Stimulated activated CD4-positive, alpha-beta T cell treated with anti-CD3 and anti-CD28 coated beads, TNF-alpha, amount 100 ng/mL, for 48 hours (primary cell): ENCODE measurements at places on chromosomes 7 and 10.

DNA sequence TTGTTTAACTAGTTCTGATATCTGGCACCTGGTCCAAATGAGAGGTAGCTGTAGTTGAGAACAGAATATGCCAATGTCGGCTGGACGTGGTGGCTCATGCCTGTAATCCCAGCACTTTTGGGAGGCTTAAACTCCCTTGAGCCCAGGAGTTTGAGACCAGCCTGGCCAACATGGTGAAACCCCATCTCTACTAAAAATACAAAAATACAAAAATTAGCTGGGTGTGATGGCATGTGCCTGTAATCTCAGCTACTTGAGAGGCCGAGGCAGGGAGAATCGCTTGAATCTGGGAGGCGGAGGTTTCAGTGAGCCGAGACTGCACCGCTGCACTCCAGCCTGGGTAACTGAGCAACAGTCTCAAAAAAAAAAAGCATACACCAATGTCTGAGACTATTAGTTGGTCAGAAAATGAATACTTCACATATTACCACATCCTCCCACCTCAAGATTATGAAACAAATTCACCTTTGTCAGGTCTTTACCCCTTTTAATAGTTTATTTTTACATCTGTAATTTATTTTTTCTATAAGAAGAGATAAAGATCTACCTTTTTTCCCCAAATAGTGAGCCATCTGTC, 38.8 kb downstream of the EPC1 start:
- DNase-seq = no peak

GRCh38 chr10:26219676-26220075, 3.1 kb downstream of the GAD2 start:
- no peak for DNase-seq

- DNase-seq = no peak
These were observed 66.6 kb downstream of the CUBN start for GRCh38 chr10:17062955-17063484.

GRCh38 chr7:620056-620455, 100.4 kb upstream of the PDGFA start:
- no peak for DNase-seq

GRCh38 chr10:93261961-93262610, 188.4 kb downstream of the CYP26A1 start:
- no peak for DNase-seq

- no peak for DNase-seq
These were observed 189.3 kb downstream of the MAD1L1 start for GRCh38 chr7:2043316-2044039.

DNA sequence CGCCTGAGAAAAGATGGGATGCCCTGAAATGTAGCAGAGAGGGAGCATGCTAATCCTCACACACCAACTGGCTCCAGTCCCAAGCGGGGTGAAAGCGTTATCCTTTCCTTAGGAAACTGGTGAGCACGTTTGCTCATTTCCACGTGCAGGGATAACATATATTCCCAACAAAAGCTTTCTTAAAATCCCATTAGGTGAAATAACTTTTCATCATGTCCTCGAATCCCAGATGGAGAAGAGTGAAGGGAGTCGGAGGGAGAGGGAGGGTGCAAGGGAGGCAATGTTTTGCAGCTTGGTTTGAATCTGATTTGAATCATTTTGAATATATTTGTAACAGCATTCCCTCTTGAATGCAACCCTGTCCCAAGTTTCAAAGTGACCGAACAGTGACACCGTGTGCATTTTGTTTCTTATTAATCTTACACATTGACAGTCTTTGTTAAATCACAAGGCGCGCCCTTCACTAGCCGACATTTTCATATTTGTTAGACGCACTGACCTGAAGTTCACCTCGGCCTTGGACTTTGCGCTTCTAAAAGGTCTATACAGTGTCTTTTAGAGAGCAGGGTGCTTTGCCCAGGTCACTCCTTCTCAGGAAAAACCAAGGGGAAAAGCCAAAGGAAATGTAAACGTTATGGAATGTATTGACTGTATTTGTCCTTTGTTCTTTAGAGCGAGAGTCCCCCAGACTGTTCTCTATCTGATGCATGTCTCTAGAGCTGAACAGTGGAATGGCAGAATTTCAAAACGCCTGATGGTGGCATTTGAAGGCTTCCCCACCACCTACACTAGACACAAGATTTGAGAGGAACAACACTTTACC, 3.1 kb upstream of the HOXA4 start:
- DNase-seq = no peak

- DNase-seq = no peak
These were observed at the start of gene CPED1 for GRCh38 chr7:120988591-120989256. TSS of gene CPED1 (plus strand) at chr7:120988711. CDS start at chr7:120989622, 911 bp downstream.

GRCh38 chr10:50990568-50991455, 83.5 kb upstream of the PRKG1 start:
- no peak for DNase-seq

GRCh38 chr10:96512524-96513304, 1.0 kb downstream of the TLL2 start:
- no peak for DNase-seq

DNA sequence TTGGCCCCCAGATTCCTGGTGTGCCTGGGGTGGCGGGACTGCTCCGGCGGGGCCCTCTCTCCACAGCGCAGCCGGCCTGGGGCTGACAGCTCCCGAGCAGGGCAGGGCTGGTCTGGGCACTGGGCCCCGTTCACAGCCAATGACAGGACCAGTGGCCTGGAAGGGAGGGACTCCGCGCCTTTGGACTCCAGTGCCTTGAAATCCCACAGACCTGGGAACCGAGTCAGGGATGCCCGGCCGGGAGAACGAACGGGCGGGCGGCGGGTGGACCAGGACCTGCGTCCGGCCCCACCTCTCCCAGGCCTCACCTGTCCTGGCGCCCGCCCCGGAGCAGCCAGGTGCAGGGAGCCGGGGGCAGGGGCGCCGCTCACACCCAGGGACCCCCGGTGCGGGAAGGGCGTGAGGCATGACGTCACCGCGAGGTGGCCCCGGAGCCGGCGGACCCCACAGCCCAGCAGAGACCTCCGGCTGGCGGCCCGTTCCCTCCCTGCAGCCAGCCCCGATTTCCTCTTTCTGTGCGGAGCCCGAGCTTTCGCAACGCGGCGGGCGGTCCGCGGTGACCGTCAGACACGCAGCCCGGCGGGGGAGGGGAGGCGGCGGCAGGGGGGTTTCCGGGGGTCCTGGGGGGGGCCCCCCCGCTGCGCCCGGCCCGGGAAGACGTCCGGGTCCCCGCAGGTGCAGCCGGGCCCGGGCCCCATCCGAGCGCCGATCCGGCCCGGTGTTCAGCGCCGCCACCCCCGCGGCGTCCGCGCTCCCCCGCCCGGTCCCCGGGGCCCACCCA, 743 bp downstream of the ADAP1 start:
- no peak for DNase-seq

DNA sequence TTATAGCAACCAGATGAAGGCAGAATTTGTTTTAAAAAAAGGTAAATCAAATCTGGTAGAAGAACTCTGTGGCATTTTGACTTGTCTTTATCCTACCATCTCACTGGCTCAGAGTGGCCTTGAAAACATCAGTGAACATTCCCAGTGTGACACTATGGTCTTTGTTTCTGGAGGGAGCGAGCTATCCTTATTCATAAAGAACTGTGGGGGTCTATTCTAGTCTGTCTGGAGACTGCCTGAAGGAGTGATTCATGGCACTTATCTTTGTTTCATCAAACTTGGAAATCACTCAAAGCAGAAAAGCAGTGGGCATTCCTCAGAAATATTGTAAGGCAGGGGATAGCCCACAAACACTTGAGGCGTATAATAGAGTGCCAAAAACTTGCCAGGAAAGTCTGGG, 719.1 kb downstream of the PCDH15 start:
- DNase-seq = no peak

DNA sequence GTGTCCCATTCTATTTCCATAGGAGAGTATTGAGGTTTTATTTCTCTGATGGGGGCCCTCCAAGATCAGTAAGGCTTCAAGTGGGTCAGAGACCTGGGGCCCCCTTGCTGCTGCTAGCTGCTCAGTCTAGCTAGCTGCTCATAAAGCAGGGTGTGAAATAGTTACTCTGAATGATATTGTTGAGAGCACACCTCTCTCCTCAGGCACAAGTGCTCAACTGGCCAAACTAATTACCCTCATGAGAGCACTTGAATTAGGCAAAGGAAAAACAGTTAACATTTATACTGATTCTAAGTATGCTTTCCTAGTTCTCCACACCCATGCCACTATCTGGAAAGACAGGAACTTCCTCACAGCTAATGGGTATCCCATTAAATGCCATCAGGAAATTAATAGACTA, 5.4 kb upstream of the SFTPA1 start:
- no peak for DNase-seq

GRCh38 chr10:31749981-31750840, 178.4 kb downstream of the ARHGAP12 start:
- DNase-seq = no peak

DNA sequence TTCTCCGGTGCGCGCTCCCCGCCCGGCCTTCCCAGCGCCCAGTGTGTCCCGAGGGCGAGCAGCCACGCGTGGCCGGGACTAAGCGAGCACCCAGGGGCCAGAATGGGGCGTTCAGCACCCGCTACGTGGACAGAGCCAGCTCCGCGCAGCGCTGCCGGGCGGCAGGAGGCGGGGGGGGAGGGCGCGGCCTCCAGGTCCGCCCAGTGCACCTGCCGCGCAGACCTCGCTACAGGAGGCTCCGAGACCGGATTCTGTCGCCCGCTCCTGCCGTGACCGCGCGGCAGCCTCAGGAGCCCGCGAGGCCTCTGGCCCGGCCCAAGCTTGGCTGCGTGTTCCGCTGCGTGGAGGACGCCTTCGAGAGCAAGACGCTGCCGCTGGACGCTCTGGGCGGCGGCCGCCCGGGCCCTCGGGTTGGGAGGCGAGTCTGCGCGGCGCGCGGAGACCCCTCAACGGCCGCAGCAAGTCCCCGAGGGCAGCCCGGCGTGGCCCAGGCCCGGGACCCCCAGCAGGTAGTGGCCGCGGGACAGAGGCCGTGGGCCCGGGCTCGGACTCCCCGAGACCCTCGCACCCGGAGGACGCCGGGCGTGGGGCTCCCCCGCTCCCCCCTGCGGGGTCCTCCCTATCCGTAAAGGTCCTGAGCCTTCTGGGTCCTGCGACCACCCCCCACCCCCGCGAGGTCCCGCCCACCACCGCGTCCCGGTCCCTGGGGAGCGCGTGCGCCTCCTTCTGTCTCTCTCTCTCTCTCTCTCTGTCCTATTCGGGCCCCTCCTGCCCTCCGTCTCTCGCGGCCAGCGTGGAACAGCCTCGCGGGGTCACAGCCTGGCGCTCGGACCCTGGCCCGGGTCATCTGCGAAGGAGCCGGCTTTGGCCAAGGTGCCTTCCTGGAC, 904 bp upstream of the DPYSL4 start:
- DNase-seq = no peak

GRCh38 chr7:47724335-47724982, 142.5 kb upstream of the TNS3 start:
- DNase-seq = no peak

DNA sequence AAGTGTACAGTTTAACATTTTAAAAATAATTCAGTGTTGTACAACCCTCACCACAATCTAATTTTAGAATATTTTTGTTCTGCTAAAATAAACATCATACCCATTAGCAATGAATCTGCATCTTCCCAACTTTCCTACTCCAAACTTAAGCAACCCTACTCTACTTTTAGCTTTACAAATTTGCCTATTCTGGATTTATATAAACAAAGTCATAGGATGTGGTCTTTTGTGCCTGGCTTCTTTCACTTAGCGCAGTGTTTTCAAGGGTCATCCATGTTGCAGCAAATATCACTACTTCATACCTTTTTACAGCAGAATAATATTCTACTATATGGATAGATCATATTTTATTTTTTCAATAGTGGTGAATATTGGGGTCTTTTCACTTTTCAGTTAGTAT, 18.9 kb downstream of the CALML3 start:
- no peak for DNase-seq

DNA sequence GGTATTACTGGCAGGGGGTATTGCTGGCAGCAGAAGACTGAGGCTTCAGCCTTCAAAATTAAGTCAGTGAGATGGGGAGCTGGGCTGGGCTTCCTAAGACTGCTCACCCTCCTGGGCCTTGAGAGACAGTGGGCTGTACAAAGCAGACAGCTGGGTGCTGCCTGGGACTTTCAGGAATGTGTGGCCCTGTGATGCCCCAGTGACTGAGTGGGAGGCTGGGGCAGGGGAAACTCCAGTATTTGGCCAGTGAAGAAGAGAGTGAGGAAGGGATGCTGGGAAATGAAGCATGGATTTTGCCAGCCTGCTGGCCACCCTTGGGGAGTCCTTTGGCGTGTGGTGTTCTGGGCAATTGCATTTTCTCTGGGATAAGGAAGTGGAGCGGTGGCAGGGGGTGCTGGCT, 442 bp downstream of the ANKRD2 start:
- no peak for DNase-seq

GRCh38 chr7:135362871-135363270, 129.2 kb downstream of the STRA8 start:
- DNase-seq = no peak

GRCh38 chr7:94295850-94296249, 98.8 kb upstream of the COL1A2 start:
- DNase-seq = no peak

DNA sequence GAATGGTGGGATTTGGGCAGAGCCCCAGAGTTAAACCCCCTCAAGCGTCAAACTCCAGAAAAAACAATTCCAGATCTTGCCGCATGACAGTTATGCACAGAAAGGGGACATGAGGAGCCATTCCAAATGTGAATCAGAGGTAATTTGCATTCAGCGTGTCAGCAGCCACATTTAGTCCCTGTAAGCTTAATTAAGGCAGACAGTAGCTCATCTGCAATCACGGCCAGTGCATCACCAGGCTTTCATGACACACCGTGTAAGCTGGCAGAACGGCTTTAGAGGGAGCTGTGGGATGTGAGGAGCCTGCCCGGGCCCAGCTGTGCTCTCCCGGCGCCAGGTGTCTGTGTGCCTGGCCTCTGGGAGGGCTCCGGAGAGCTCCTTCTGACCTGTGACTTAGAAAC, 18.7 kb upstream of the PRKAG2 start:
- DNase-seq = no peak

DNA sequence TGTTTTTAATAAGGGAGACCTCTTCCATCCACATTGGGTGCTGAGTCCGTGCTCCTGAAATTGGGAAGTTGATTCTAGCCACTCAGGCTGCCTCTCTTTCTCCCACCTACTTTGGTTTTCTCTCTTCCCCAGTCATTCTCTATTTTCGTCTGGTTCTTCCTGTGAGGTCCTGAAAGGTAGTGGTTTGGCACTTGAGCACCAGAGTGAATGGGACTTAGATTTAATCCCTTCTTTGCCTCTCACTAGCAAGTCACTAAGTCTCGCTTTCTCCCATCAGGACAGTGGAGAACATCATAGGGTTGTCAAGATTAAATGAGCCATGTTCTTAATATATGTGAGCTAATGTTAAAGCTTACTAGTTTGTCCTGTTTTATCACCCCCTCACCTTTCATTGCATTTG, 4.0 kb upstream of the AASS start:
- DNase-seq = no peak

- DNase-seq = no peak
These were observed 59.8 kb upstream of the CYP2C9 start for GRCh38 chr10:94878649-94879048.

DNA sequence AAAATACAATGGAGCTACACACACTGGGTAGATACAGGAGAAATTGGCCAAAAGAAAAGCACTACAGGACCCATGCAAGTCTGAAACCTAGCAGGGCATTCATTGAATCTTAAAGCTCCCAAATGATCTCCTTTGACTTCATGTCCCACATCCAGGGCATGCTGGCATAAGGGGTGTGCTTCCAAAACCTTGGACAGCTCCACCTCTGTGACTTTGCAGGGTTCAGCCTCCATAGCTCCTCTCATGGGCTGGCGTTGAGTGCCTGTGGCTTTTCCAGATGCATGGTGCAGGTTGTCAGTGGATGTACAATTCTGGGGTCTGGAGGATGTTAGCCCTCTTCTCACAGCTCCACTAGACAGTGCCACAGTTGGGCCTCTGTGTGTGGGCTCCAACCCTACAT, 626.3 kb upstream of the POT1 start:
- no peak for DNase-seq
